Motor neuron (in vitro differentiated cells): ENCODE measurements at places on chromosomes 4 and X. TPM values are rescaled to one million over a fixed set of nuclear protein-coding genes. Genes with fewer than 3 reads are reported as not detected.

GRCh38 chrX:71637253-71637618 is 18.9 kb upstream of the CXCR3 start:
- ATAC-seq = no peak

- no peak for ATAC-seq
Measured at GRCh38 chr4:81751531-81752289, 280.0 kb upstream of the RASGEF1B start.

- ATAC-seq = no peak
Measured at GRCh38 chr4:3572363-3572762, 40.1 kb upstream of the LRPAP1 start.

DNA sequence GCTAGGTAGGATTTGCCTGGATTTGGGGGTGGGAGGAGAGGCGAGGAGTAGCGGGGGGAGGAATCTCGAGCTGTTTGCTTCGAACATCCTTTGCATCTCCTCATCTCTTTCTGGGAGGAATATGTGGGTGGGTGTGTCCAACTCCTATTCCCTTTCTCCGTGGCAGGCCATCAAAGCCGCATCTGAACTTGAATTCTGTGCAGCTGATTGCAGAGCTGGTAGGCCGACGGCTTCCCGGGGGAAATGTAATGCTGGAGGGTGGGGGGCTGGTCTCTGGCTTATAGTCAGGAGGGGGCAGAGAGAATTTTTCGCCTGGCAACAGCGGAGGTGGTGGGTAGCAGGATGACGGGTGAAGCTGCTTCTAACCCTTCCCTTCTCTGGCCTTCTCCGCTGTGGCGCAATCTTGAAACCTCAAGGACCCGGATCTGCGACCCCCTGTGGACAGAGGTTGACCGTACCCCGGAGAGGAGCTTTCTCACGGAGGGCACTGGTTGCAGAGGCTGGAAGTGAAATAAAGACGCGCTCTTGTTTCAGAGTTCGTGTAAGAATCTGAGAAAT is 628 bp downstream of the ZCCHC12 start:
- peak; percentile 64 for ATAC-seq

- no peak for ATAC-seq
Measured at GRCh38 chr4:80321776-80322175, 13.8 kb upstream of the CFAP299 start.

DNA sequence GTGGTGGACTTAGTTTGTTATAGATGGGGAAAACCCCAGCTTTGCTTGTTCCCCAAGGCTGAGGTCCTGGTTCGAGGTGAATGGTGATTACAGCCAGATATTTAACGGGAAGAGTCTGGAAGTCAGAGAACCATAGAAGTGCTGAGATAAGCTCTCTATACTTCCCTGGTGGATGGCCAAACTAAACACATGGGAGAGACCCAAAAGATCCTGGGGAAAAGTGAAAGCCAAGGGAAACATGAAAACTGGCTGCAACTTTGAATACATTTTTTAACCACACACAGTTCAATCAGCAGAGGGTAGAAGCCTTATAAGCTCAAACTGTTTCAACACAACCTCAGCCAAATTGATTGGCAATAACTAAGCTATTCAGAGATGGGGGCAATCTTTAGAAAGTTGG is 29.3 kb upstream of the SRPX start:
- ATAC-seq = no peak

DNA sequence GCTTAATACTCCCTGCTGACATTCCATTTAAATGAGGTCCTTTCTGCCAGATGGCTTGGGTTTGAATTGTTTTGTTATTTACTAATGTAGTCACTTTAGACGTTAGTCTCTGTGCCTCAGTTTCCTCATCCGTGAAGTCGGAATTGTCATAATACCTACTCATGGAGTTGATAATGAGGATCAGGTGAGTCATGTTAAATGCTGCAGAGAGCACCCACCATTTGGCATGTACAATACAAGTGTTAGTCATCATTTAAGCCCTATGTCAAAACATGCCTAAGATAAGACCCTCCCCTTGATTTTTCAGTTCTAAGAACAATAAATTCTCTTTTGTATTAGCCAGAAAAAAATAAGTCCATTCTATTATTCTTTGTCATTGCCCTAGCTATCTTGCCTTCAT is 534.8 kb upstream of the HTR2C start:
- ATAC-seq = no peak

- ATAC-seq = no peak
Measured at GRCh38 chr4:79081973-79082372, 142.7 kb upstream of the PAQR3 start.

DNA sequence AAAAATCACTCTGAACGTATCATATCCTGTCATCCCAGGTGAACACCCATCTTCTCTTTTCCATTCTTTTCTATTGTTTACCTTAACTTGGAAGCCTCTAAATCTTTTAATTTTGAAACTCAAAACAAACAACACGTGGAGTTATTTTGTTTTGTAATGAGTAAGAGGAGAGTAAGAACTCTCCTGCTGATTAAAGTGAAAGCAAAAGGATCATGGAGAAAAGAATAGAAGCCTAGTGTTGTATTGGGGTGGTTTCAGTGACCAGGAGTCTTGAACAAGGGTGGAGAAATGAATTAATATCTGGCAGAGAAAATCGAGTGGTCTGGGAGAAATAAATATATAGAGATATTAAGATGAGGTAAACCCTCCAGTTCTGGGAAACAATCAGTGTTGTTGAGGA is 237.4 kb upstream of the UGT8 start:
- ATAC-seq = no peak

DNA sequence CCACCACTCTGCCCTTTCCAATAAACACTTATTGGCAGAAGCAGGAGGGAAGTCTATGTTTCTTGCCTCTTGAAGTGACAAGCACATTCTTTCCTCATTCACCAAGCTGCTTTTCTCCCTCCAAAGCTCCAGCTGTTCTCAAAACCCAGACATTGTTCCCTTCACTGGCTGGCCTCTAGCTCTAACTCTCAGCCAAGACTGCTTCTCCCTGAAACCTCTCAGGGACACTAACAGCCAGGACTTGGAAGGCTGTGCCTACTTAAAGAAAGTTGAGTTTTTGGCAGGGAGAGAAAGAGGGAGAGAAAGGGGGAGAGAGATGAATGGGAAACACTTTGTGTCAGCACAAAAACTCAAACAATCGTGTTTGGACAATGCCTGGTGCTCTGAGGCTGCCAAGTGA is 99.5 kb downstream of the COX18 start:
- ATAC-seq = no peak

DNA sequence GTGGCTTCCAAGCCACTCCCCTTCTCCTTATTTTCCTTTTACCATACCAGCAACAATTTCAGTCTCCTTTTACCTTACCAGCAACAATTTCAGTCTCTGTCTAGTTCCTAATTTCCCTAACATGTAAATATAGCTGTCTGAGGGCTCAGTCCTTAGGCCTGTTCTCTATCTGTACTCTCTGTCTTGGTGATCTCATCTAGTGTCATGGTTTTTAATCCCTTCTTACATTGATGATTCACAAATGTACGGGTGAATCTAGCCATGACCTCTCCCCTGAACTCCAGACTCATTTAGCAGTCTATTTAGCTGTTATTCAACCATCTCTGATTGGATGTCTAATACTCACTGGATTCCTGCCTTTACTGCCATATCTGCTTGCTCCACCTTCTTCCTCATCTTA is 7.2 kb downstream of the IL15 start:
- ATAC-seq = peak; percentile 44

GRCh38 chr4:14749910-14750309 is 252.4 kb upstream of the CPEB2 start:
- ATAC-seq = no peak

DNA sequence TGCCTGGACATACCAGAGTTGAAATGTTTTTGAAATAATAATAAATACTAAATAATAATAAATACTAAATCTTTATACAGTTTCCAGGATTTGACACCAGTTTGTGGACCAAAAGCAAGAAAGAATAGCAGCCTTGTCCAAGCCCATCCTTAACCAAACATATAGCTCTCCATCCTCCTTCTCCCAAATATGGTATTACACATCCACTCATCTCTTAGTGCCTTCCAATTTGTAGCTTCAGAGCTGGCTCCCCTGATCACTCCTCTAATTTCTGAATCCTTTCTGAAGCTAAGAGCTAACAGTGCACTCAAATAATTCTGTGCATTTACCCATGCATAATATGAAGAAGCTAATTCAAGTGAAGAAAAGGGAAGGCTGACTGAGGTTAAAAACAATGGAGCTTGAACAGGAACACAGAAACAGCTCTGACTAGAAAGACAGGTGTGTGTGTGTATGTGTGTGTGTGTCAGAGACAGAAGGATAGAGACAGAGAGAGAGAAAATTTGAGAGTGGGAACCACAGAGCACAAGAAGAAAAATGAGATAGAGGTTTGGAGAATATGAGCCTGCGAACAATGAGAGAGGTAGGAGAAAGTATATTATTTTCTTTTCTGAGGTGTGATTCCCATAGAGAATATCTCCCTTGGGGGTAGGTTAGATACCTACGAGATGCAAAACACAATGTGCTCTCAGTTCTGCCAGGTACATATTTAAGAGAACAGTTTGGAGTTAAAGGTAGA is 123.5 kb downstream of the CAMK2D start:
- no peak for ATAC-seq

DNA sequence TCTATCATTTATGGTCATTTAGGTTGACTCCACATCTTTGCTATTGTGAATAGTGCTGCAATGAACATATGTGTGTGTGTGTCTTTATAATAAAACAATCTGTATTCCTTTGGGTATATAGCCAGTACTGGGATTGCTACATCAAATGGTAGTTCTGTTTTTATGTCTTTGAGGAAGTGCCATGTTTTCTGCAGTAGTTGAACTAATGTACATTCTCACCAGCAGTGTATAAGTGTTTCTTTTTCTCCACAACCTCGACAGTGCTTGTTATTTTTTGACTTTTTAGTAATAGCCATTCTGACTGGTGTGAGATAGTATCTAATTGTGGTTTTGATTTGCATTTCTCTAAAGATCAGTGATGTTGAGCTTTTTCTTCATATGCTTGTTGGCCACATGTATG is 80.5 kb downstream of the ARHGAP6 start:
- no peak for ATAC-seq

The VSIG4 gene
- total RNA-seq = not detected in 2 replicates

The EXOC1L gene
- total RNA-seq = not detected in 2 replicates

The GAGE12J gene
- not detected in 2 replicates for total RNA-seq

The YY2 gene
- 5.0 and 6.4 TPM in 2 replicates for total RNA-seq

The FAAH2 gene
- total RNA-seq = 1.1 and 1.3 TPM in 2 replicates
